WERI-Rb-1 (cell line): ENCODE measurements at places on chromosomes 2 and 18.

DNA sequence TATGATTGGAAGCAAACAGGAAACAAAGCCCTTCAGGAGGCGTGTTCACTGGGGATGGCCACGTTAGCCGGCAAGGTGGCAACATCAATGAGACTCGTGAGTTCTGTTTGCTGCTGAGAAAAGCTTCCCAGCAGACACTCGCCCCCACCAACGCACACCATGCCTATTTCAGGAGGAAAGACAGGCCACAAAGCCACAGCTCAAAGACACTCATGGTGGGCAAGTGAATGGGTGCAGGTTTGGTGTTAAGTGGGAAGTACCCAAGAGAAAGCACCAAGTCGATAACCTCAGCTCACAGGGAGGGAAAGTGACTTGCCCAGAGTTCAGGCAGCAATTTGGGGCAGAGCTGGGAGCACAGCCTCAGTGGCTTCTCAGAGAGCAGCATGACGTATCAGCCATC is 10.5 kb upstream of the MTERF4 start:
- no peak for DNase-seq

GRCh38 chr2:216851486-216852090 is 8.3 kb downstream of the TNP1 start:
- no peak for DNase-seq

DNA sequence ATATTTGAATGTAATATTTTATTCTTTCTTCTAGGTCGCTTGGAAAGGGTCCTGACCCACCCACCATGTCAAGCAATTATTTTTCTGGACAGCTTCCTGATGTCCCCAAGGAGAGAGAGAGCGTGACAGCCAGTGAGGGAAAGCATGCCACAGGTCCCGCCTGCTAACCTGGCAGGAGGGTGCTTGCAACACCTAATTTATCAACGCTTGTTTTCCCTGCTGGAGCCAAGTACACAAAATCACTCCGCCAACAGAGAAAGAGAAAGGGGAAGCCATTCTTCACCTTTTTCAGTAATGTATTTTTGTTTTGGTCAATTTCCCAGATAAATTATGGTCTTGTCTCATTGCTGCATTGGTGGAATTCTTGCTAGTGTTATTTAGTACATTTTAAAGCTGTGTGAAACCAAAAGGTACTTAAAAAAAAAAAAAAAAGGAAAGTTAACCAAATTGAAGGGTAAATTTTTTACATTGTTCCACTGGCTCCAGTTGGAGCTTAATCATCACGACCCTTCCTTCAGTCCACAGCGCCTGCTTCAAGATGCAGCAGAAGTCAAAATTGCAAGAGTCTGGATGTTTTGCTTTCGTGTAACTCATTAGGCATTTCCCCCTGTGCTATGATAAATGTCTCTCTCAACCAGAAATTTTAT is 88.5 kb upstream of the COPS8 start:
- DNase-seq: no peak

DNA sequence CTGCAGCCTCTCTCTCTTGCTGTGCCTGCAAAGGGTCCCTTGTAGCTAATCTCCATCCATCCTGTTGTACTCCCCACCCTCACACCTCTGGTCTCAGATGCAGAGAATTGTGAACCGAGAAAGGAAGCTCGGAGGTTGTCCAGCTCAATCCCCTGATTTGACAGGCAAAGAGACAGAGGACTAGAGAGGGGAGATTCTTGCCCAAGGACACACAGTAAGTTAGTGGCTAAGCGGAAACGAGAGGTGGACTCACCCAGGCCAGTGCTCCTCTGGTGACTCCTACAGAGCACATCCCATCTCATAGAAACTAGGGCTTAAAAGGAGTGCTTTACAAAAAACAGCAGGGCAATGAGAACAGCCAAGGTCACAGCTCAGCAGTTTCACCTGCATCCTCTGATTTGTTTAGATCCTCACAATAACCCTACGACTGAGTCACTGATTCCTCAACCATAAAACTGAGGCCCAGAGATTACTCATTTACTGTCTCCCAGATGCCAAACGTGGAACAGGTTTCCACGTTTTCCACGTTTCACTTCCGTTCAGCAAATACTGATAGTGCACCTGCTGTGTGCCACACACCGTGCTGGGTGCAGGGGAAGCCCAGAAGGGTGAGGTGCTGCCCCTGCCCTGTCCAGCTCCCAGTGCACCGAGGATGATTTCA is 22.1 kb downstream of the EHD3 start:
- DNase-seq: no peak

DNA sequence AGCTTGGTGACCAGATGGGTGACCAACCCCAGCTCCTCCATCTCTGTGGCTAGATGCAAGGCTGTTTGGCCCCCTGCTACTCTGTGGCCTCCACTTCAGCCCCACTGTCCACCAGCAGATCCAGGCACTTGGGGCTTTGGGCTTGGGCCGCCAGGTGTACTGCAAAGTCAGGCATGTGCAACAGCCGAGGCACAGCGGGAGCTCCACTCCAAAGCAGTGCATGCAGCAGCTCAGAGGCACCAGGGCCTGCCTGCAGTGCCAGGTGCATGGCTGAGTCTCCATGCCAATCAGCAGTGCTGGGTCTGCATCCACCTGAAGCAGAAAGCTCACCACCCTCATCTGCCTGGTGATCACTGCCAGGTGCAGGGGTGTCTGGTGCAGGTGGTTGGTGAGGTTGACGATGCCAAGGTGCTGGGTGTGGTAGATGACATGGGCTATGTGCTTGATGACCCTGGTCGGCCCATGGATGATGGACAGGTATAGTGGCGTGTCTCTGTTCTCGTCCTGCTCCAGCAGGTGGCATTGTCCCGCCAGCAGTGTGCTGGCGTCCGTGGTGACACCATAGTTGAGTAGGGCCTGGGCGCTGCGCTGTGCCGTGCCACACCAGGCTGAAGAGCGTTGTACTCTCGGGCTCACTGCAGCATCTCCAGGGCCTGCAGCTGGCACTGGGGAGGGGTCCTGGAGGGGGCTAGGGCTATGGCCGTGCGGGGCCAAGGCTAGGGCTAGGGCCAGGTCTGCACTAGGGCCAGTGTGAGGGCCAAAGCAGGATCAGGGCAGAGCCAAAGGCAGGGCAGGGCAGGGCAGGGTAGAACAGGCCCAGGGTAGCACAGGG is 1.0 kb upstream of the ANKRD62 start:
- peak; percentile 62 for DNase-seq

DNA sequence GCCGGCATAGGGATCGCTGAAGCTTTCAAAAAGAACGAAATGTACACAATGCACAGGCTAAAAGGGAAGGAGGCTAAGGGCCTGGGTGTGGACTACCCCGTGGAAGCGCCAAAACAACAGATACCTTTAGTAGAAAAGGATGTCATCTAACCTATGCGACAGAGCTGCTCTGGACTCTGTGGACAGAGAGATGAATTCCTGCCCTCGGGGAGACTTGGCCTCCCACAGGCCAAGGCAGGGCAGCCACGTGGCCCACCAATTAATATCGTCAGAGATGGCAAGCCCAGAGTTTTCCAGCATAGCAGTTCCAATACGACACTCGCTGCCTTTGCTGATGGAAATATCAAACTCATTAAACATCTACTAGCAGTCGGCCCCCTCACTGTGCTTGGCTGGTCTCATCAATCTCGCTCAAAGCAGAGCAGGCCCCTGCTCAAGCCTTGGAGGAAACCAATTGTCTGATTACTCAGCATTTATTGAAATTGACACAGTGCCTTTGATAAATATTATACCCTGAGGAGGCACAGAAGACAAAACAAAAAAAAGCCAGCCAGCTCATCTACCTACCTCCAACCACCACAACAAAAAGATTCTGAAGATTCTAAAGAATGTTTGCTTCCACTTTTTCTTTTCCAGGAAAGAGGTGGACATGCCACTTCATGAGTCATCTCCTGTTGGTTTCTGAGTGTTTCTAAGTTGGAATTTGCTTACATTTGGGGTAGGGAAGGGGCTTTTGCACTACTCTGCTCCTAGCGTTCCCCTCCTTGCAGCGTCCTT is 79.0 kb upstream of the ACAA2 start:
- no peak for DNase-seq

- no peak for DNase-seq
Observed at GRCh38 chr18:64202863-64203262, 54.0 kb upstream of the LINC00305 start.

DNA sequence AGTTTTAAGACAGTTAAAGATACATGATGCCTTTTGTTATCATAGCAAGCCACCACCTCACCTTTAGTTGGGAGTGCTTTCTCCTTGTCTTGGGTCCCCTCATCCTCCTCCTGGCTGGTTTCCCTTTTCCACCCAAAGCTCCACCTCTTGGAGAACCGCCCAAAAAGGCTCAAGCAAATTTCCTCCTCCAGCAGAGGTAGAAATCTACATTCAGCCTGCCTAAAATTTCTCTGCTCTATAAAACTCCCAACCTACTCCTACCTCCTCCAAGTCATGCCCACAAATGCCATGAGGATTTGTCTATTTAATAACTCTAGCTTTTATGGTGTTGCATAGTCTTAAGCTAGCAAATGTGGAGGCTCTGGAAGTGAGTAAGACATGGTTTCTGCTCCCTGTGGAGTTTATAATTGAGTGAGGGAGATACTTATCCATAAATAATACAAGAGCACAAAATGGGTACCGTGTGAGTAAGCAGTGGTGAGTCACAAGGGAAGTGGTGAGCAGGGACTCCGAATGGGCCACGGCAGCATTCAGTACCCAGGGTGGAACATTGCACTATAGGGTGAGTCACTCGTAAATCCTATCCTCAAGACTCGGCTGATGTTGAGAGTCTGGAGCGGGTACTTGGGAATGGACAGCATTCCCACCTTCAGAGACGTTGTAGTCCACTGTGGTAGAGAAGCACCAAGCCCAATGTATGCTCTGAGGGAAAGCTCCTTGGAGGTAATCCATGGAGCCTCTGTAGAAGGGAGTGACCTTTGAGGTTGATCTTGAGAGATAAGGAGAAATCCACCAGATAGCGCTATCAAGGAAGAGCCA is 146.3 kb downstream of the RTN4 start:
- no peak for DNase-seq

DNA sequence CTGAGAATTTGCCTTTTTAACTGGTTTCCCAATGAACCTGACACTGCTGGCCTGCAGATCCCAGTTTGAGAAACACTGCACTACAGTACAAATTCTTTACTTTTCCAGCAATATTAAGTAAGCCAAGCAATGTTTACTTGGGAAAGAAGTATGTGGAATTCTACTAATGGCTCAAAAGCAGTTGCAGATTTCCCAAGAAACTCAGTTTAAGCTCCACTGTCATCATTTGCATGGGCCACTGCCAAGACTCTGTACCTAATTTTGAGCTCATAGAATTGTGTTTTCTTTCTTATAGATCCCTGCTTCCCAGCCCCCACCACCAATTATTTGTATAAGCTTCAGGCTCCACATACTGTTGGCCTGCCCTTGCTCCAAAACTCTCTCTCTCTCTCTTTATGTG is 676.1 kb downstream of the RNF144A start:
- no peak for DNase-seq

DNA sequence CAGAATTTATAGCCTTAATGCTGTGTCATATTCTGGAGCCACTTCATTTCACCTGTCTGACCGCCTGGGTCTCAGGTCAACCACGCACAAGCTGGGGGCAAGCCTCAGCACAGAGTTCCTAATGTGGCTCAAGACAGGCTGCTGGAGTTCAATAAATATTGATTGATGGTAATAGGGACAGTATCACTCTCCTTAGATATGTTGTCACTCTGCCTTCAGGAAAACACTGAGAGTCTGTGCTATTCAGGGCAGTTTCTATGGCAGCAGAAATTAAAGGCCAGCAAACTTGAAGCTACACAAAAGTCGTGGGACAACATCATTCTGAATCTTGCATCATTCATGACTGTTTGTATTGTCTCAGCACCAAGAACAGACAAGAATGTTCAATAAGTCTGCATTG is 696.1 kb downstream of the METTL4 start:
- DNase-seq: no peak

DNA sequence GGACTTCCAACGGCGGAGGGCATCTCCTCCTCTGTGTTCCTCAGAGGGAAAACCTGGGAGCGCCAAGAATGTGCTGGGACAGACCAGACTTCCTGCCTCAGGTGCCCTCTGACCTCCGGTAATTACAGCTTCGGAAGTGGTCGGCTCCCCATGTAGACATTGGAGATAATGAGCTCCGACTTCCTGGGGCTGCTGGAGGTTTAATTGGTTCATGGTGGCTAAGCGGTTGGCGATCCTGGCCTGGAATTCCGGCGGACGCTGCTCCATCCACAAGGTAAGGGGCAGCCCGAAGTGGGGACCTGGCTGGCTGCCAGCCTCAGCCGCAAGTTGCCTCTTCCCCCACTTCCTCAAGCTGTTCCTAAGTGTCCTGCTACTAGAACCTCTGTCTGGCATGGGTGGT is 83.2 kb upstream of the EPC2 start:
- no peak for DNase-seq

DNA sequence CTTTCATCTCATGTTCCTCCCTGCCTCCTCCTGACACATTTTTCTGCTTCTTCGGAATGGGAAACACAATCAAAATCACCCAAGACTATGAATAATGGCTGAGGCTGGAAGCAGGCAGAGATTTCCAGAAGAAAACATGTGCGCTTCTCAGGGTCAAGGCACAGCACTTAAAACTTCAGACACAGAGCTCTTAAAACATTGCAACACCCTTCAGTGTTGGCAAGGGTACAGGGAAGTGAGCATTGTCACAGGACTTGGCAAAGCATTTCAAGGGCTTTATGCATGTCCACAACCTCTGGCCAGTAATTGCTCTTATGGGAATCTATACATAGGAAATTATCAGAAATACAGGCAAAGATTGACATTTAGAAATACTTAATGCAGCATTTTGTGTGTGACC is 477.6 kb upstream of the KLHL29 start:
- no peak for DNase-seq

DNA sequence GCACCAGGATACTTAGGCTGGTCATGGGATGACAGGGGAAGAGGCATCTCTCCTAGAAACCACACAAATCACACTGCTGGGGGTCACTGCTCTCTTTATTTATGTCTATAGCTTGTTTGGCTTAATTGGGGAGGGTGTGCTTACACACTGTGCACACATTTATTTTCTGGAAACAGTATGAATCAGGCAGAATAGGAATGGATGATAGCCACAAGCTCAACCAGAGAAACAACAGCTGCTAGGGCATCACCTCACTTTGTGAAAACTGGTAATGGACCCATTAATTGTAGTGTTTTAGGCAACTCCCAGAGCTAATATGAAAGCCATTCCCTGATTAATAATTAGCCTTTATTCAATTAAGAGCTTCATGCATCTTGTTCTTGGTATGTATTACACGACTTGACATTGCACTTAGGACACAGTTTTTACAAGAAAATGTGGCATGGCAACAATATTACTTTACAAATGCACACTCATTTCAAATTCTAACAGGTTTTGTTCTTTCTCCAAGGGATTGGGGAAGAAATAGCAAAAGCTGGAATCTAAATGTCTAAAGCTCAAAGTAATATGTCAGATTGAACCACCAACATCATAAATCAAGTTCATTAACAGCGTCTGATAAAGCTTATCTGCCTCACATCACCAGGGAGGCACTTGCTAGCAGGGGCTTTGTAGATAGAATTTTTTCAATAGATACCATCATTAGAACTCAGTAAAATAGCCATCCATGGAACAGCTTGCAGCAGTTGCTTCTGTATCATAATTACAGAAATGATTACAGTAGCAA is 361.9 kb upstream of the FSHR start:
- DNase-seq: no peak

DNA sequence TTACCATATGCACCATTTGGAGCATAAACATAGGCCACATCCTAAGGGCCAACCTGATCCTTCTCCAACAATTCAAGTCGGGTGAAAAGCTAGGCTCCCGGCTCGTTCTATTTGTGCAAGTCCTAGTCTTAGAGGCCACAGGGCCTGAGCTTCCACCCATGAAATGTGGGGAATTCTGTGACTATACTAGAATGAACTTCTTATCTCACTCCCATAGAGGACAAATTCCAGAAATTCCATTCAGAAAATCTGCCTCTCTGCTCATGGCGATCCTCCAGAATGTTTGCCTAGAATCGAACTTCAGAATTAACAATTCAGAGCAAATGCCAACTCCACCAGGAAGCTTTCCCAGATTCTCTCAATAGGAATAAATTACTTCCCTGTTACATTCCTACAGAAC is 187.9 kb downstream of the BCL11A start:
- DNase-seq: no peak
